ENCODE measurements at places on chromosomes 5 and 9.

DNA sequence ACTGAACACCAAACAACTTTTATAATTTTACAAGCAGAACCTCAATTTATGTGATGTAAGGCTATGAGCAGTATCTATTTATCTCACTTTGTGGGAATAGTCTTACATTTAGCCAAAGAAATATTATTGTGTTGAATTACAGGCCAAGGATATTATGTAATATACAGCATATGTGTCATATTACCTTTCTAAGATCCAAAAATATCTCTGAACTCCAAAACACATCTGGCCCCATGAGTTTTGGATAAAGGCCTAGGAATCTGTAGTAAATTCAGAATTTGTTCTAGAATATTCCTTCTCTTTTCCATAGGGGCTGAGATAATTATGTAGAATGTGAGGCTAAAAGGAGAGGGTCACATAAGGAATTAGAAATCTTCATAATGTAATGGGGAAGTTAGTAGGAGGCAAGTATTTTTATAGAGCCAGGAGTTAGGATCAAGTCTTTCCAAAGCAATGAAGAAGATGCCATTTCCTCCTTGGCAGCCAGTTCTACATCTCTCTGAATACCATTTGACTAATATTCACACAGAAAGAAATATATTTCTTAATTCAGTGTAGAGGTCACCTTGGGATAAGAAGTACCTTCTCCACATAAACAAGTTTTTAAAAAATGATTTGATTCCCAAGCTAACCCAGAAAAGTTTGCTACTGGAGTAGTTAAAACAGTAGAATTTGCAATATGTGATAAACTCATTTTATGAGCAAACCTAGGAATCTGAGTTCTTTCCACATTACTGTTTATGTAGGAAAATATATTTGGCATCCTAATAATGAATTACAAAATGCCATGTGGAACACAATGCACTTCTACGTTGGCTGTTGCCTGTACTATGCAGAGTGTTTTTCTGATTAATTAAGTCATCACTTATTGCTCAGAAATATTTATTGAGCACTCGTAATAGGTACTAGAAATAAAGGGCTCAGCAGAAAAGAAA is 20.3 kb upstream of the GRAMD2B start:
- DNase-seq: no peak

- no peak for DNase-seq
Observed at GRCh38 chr5:123209502-123210027, 120.5 kb downstream of the PRDM6 start.

DNA sequence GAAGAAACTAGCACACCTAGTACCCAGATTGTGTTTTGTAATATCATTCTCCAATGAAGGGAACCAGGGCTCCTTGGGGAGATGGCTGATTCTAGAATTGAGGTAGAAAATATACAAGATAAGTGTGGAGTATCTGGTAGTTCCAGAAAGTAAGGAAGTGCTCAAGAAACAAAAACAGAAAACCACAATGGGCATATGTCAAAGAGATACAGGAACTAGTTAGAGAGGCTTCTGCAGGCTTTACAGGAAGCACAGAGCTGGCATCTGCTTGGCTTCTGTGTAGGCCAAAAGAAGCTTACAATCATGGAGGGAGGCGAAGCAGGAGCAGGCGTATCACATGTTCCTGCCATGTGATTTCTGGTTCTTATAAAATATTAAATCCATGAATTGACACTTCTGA is 105.7 kb upstream of the TMEM161B start:
- DNase-seq: no peak

GRCh38 chr5:177194268-177194667 is 60.7 kb downstream of the NSD1 start:
- no peak for DNase-seq

DNA sequence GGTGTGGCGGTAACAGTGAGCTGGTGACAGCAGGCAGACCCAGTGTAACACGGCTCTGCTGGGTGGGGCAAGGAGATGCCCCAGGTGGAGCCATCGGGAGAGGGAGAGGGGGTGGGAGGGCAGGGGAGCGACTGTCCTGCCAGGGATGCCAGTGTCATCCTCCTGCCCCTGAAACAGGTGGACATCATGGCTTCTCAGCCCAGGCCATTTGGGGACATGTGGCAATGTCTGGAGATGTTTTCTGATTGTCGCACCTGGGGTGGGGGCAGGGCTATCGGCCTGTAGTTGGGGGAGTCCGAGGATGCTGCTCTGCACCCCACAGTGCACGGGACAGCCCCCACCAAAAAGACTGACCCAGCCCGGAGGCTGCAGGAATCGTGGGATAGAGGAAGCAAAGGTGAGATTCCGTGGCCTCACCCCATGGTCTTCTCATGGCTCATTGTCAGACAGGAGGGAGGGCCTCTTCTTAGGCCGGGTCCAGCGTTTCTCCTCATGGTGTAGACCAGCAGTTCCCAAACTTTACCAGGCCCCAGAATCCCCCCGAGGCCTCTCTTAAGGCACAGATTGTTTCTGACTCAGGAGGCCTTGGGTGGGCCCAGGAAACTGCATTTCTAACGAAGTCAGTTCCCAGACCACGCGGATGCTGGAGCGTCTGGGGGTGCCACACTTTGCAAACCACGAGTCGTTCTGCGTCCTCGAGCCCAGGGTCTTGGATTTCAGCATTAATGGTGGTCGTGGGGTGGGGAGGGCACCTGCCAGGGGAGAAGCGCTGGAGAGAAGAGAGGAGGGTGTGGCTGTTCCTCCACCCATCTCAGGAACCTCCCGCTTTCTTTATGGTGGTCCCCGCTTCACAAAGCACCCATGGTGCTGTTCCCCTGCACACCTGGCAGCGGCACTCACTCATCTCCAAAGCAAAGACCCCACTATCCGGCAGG is 11.0 kb downstream of the COL5A1 start:
- no peak for DNase-seq

DNA sequence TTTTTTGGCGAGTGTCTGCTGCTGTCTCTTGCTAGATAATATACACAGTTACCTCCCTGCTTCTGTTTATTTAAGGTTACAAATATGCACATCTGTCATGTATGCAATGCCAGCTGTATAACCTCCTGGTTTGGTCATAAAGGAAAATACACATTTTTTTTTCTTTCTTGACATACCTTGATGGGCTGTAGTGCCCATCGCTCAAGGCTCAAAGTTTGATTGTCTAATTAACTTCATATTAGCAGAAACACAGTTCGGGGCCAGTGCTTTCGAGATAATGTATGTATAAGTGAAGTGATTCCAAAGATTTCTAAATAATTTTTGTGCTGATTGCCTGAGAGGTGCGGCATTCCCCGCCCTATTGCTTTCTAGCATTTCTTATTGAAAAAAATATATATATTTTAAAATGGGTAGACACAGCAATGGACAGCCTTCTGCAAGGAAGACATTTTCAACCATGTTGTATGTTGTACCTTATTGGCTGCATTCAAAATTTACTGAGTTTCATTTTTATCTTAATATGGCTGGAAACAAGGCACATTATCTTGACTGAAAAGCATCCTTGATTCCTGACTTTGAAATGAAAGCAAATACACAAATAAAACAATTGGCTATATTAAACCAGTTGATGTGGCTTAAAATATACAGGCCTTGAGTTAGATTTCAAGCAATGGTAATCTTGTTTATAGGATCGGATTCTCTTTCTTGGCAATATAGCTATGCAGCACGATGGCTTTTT is 206.2 kb downstream of the MEF2C start:
- no peak for DNase-seq

- DNase-seq: peak; percentile 57
Observed at GRCh38 chr9:35616681-35617459, 1.3 kb downstream of the CD72 start.

DNA sequence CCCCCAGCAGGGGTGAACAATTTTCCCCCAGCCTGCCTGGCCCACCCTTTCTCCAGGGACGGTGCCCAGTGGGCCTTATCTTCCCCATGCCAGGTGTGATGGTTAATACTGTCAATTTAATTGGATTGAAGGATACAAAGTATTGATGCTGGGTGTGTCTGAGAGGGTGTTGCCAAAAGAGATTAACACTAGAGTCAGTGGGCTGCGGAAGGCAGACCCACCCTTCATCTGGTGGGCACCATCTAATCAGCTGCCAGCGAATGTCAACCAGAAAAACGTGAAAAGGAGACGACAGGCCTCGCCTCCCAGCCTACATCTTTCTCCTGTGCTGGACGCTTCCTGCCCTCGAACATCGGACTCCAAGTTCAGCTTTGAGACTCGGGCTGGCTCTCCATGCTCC is 5.6 kb upstream of the FUT7 start:
- no peak for DNase-seq

GRCh38 chr9:21357479-21358460 is 7.1 kb upstream of the IFNA6 start:
- no peak for DNase-seq

DNA sequence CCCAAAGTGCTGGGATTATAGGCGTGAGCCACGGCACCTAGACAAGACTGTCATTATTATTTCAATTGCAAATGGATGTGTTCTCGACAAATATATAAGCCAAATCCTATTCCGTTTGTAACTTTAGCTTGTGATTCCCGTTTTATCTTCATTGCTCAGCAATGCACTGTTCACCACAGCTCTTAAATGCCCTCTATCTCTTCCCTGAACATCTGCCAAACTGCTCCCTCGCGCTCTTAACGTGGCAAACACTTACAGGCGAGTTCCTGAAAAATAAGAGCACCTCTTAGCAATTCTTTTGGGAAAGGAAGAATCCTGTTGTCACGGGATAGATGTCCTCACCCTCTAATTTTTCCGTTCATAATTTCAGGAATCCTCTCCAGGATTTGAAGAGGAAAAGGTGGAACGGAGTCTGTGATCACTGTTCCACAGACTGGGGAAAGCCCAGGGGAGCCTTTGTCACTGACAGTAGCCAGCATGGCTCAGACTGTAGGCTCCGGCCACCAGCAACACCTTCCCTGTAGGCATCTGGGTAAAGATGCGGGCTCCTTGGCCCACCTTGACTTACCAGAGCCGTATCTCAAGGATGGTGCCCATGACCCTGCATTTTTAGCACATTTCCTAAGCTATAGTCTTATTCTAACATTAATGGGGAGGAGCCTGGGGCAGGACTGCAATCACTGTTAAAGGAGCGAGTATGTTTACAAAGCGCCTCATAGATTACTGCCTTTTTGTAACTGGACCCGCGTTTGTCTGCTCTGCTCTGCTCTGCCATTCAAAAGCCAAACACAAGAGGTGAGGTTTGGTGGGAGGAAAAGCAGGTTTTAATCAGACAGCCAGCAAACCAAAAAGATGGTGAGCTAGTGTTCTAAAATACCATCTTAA is 20.2 kb upstream of the GNPDA1 start:
- no peak for DNase-seq

- no peak for DNase-seq
Observed at GRCh38 chr9:134554373-134555093, 87.1 kb upstream of the COL5A1 start.

DNA sequence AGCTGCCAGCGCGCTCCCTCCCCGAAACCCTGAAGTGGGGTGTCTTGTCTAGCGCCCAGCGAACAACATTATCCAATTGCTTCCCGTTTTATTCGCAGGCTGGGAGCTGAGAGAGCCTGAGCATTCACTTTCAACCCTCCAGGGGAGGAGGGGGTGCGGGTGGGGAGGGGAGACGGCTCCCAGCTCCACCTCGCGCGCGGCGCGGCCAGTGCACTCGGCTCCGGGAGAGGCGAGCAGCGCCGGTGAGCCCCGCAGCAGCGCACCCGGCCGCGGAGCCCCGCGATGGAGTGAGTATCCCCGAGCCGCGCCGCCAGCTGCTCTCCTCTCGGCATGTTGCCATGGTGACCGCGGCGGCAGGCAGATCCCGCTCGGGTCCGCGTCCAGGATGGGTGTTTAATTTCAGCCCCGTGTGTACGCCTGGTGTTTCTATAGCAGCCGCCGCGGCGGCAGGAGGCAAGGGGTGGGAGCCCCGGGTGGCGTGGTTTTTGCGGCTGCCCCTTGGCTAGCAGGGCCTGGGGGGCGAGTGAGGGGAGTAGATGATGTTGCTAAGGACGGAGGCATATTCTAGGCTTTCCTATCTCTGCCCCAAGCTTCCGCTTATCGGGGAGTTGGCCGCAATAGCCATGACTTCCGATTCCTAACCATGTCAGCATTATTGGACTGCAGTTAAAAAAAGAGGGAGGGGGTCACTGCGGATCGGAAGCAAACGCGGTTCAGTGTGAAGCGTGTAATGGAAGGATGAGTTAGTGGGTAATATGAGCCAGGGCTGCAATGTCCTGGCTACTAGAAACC is 139.2 kb upstream of the PALM2AKAP2 start:
- DNase-seq: no peak

GRCh38 chr9:116027096-116027495 is 126.5 kb upstream of the PAPPA start:
- no peak for DNase-seq

DNA sequence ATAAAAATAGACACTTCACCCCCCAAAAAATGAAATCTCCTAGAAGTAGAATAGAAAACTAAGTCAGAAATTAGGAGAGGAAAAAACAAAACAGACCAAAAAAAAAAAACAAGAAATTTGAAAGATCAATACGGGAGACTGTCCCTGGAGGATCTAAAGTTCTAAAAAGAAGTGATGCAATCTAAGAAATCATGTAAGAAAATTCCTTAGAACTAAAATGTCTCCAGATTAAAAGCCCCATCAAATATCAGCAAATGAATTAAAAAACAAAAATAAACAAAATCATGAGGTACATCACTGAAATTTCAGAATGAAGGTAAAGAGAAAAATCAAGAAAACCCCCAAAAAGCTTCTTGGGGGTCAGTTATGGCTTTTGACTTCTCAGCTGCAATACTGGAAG is 13.5 kb downstream of the FNIP1 start:
- no peak for DNase-seq

- DNase-seq: no peak
Observed at GRCh38 chr9:118522093-118523028, 818.2 kb downstream of the TLR4 start.

GRCh38 chr9:18442629-18443491 is 31.1 kb upstream of the ADAMTSL1 start:
- no peak for DNase-seq

DNA sequence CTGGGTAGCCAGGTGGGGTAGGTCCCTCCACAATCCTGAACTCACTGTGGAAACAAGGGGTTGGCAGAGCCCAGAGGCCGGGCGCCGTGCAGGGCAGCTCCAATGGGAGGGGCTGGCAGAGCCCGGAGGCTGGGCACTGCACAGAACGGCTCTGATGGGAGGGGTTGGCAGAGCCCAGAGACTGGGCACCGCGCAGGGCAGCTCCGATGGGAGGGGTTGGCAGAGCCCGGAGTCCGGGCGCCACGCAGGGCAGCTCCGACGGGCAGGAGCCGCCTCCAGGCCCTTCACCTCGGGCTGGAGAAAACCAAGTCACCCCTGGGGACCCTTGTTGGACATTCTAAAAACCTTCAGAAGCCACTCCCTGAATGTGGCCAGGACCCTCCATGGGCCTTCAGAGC is 9.3 kb downstream of the NACC2 start:
- DNase-seq: no peak

- DNase-seq: no peak
Observed at GRCh38 chr5:14790220-14790619, 81.4 kb downstream of the ANKH start.

DNA sequence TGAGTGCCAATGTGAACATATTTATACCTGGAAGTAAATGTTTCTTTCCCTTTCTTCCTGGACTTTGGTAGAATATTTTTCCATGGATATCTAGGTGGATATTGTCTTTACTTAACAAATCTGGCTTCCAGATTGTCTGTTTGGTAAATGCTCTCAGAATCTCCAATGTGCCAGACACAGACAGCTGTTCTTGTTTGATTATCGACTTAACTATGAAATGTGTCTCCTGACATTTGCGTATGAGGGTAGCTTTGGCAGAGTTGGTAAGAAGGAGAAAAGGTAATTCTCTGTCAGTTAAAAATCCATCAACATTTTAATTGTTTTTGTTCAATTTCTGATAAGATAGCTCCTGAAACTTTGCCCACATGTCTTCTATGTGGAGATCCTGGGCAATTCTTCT is 196.4 kb upstream of the NUDT12 start:
- DNase-seq: no peak

- DNase-seq: no peak
Observed at GRCh38 chr9:134789168-134789567, 91.4 kb upstream of the FCN2 start.
